ENCODE measurements at places on chromosomes 5 and 9.
A peak's percentile ranks its signal among the peaks of the same experiment; 100 is the strongest.

- DNase-seq: peak; percentile 12
These were observed 36.1 kb downstream of the MRPL36 start for GRCh38 chr5:1763548-1763911.

DNA sequence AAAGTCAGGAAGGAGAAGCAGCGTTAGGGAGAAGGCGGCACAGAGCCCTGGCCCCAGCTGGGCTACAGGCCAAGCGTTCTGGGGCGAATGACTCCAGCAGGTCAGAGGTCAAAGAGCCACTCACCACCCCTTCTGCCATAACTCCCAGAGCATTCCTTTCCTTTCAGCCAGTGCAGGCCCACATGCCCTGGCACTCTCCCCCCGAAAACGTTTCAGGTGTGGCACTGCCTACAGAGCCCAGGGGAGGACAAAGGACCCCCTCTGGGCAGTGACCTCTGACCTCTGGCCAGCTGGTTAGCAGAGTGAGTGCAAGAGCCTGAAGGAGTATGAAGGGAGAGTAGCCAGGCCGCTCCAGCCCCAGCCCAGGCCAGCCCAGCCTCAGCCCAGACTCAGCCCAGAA lies 4.9 kb downstream of the ABCA2 start:
- no peak for DNase-seq

DNA sequence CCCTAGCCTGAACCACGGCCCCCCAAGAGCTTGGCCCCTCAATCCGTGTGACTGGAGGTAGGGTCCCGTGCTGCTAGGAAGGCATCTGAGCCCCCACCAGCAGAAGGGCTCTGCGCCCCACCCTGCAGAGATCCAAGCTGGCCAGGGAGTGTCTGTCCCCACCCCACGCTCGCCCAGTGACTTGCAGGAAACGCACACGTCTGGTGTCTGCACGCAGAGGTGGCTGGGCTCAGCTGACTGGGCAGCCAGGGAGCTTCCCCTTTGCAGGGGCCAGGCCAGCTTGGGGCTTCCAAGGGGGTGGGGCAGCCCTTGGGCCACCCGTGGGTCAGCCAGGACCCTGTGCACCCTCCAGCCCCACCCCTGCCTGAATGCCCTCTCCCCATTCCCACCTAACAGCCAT lies 24.3 kb downstream of the NOTCH1 start:
- DNase-seq: no peak

DNA sequence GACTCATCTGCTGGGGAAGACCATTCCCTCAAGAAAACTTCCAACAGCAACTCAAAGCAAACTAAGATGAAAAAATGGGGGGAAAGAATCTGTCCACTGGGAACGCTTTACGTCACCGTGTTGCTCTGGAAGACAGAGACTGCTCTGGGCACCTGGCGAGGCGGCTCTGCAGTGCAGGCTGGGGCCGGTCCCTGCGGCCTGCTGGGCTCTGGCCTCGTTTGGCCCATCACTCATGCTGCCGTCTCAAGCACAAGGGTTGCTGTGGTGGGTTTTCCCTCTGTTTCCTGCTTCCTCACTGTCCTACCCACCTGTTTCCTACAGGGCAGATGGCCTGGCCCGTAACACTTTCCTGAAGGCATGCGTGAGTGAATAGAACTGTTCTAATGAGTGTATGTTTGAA lies 92.9 kb upstream of the OTULINL start:
- DNase-seq: no peak

DNA sequence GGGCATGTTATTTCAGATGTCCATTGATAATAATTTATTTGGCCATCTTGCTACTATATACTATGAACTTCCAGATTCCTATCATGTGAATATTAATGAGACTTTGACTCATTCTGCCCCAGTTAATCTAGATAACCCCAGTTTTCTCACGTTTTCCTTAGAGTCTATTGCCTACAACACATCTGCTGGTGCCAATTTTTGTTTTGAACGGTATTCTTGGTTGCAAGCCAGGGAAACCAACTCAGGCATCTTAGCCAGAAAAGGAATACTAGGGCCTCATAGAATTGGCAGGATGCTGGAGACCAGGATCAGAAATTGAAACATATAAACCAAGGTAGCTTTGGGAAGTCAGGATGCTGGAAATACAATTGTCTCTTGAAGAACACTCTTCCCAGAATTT lies 28.0 kb upstream of the NPR3 start:
- no peak for DNase-seq

- DNase-seq: no peak
These were observed 615.1 kb downstream of the TLE1 start for GRCh38 chr9:81074221-81074620.

GRCh38 chr5:6302684-6303083 lies 75.7 kb downstream of the MED10 start:
- DNase-seq: no peak

- DNase-seq: no peak
These were observed 177.5 kb downstream of the C5orf15 start for GRCh38 chr5:133790898-133791297.

GRCh38 chr5:149901511-149901910 lies 43.1 kb downstream of the PDE6A start:
- no peak for DNase-seq

DNA sequence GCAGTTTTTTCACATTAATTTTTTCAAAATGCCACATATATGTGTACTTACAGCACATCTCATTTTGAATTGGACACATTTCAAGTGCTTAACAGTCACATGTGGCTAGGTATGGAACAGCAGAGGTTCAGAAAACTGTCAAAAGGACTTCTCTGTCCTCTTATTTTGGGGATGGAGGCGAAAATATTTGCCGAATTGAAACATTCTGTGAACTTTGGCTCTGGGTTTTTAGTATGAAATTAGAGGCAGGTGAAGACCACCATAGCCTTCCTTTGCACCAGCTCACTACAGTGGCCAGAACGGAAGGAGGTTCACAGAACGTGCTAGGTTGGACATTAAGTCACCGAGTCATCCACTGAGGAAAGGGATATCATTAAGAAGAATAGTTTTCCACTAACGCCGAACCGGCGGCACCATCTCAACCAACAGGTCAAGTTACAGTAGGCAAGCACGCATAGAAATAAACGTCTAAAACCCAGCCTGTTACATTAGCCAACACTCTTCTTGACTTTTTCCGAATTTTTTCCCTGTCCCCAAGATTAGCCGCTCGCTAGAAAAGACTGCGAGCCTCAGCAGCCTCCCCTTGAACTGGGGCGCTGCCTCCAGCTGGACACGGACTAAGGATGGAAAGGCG lies 1.8 kb upstream of the TLE4 start:
- no peak for DNase-seq

DNA sequence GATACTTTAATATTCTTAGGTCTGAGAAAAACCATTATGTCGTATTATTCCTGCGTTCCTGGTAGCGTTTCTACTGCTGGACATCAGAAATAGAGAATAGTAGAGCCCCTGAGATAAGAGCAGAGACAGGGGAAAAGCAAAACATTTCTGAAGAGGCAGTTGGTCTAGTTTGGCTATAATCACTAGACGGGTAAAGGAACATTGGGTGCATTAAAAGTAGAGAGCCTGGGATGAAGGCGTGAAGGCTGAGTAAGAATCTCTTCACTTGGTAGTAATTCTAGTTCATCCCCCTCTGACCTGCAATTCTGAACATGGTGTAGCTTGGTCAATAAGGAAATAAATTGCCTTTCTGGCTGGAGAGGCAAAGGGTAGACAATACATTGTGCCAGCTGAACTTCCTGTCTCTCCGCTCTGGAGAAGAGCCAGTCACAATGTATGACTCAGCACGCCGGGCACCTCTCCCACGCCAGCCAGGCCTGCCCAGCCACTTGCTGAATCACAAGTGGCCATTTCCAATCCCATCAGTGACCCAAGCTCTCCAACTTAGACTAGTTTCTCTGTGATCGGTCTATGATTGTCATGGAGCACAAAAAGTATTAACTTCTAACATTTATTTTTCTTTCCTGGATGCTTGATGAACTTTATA lies 75.4 kb downstream of the STK32A start:
- DNase-seq: no peak

DNA sequence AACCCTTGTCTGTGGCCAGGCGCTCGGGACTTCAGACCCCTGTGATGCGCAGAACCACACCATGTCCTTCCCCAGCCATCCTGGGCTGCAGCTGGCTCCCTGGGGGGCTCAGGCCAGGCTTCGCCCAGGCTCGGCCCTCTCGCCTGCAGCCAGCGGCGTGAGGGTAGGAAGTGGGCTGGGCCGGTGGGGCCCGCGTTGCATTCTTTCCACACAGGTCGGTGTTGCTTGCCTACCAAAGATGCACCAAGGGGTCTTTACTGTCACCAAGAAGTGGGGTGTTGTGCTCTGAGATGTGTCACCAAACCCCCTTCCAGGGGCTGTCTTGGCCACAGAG lies 48.3 kb upstream of the RNF130 start:
- DNase-seq: no peak

- DNase-seq: no peak
These were observed 209.2 kb upstream of the KLF4 start for GRCh38 chr9:107698779-107699178.

- no peak for DNase-seq
These were observed 36.7 kb downstream of the FAXDC2 start for GRCh38 chr5:154813736-154814135.

DNA sequence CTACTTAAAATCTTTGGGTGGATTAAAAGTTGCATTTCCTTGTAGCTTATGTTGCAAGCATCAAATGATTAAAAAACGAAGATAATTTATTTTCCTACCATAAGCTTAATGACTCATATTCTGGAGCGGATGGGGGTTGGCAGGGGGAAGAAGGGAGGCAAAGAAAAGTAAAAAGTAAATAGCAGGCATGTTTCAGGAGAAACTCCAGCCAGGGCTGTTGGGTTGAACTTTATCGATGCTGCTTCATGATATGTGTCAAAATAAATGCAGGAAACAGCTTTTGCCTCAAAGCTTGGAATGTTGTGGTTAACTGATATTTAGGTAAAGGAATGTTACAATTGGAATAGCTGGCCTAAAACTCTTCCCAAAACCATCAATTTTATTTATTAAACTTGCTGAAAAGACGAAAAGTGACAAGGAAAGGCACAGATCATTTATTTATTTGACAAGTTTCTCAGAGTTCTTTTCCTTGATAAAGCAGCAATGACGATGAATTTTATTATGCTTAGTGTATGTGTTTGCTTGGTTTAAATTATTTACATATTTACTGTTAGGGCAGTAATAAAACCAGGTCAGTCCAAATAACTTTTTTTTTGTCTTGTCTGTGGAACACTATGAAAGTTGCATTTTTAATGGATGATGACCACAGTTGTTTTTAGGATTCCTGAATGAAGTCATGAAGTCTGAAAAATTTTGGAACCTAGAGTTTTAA lies 177.9 kb downstream of the PCSK1 start:
- DNase-seq: no peak

GRCh38 chr5:143495110-143495509 lies 91.6 kb upstream of the NR3C1 start:
- no peak for DNase-seq

DNA sequence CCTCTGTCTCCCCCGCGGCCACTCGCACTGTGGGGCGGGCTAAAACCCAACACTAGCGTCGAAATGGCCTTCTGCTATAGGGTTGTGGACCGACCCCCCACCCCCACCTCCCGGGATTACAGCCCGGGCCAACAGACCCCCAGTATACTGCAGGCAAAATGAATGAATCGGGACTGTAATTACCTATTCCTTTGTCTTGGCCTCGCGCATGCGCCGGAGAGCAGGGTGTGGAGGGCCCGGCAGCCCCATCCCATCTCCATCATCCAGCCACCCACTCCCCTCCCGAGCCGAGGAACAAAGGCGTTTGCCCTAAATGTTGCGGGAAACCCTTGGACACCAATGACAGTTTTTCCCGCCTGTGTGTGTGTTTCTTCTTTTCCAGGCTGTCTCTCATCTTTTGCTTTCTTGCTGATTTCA lies 1.6 kb downstream of the BASP1 start:
- DNase-seq: no peak

- DNase-seq: no peak
These were observed 103.2 kb downstream of the USP20 start for GRCh38 chr9:129938291-129938979.

DNA sequence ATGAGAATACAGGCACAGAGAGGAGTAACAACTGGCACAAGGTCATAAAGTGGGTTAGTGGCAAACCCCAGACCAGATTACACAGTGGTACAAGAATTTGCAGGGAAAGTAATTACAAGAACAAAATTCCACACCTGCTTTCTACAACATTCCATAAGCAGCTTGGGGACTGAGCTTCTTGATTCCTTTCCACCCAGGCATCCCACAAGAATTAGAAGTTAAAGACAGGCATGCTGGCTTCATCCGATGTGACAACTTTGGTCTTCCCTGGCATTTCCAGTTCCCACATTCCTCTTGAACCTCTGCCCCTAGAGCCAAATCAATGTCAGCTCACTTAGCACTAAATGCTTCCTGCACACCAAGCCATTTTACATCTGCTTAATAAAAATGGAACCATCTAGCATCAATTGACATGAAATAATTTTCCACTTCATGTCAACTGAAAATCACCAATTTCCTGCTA lies 435.8 kb upstream of the PAPPA start:
- DNase-seq: no peak
